ENCODE measurements at places on chromosomes 5 and 9. TPM values are rescaled to one million over a fixed set of nuclear protein-coding genes. Genes with fewer than 3 reads are reported as not detected.

The WNT8A gene
- not detected for total RNA-seq

The SLC4A9 gene
- not detected for total RNA-seq

The ENTPD8 gene
- total RNA-seq = not detected

- no peak for DNase-seq
Measured at GRCh38 chr9:108445431-108446071, 410.2 kb downstream of the ACTL7B start.

The SLC6A19 gene
- total RNA-seq = not detected

DNA sequence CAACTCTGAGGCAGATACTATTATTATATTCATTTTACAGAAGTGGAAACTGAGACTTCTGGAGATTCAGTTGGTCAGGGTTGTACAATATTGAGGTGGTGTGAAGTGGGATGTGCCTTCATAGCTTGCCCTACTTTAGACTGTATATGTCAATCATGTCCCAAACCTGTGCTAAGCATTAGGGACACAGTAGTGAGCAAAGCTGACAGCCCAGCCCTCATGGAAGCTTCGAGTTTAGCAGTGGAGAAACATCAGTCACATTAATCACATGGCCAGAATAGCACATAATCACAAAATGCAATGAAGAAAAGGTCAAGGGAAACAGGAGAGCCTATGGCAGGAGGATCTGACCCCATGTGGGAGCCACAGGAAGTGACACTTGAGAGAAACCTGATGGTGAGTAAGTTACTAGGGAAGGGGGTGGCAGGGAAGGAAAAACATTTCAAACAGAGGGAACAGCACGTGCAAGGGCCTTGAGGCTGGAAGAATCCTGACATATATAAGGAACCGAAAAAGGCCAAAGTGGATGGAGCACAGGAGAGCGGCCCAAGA, 20.5 kb upstream of the RALGPS1 start:
- DNase-seq = no peak

The PHYHD1 gene
- total RNA-seq = 39.7 TPM

- no peak for DNase-seq
Measured at GRCh38 chr5:175609526-175609925, 48.3 kb upstream of the HRH2 start.

- no peak for DNase-seq
Measured at GRCh38 chr9:101274971-101275768, 109.6 kb downstream of the BAAT start.

GRCh38 chr9:90458485-90458884, 184.1 kb downstream of the DIRAS2 start:
- no peak for DNase-seq

The IL13 gene
- total RNA-seq = not detected

The CCNJL gene
- total RNA-seq = 9.1 TPM

DNA sequence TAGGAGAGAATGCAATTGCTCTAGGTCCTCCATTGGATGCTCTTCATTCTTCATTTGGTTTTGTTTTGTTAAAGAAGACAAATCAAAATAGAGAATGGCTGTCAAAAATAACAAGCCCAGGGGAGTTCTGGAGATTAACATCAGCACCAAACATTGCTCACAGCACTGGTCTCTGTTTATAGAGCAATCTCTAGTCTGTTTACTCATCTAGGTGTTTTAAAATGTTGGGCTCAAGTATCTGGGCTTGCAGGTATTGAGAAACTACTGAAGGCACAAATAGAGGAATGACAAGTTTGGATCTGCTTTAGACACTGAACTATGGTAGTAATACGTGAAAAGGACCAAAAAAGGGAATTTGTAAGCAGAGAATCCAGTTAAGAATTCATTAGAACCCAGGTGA, 77.0 kb upstream of the TMC1 start:
- DNase-seq = no peak

The ENHO gene
- 0.40 TPM for total RNA-seq

- no peak for DNase-seq
Measured at GRCh38 chr9:93577975-93578682, 1.7 kb downstream of the PHF2 start.

GRCh38 chr5:136374003-136374402, 8.7 kb upstream of the TRPC7 start:
- no peak for DNase-seq

- DNase-seq = no peak
Measured at GRCh38 chr9:38029915-38030638, 39.0 kb downstream of the SHB start.

Data from left ventricle myocardium superior (tissue), 1 donor.